ENCODE measurements at places on chromosomes 12 and 14. TPM values are rescaled to one million over a fixed set of nuclear protein-coding genes. Genes with fewer than 3 reads are reported as not detected.

VWF gene
- total RNA-seq: 0.02 TPM

LRTM2 gene
- not detected for total RNA-seq

BRF1 gene
- 31.3 TPM for total RNA-seq

GRCh38 chr12:106816231-106816630 is 41.7 kb downstream of the RIC8B start:
- no peak for DNase-seq

- DNase-seq: no peak
Measured at GRCh38 chr14:64686282-64686615, 18.0 kb upstream of the PLEKHG3 start.

GRCh38 chr12:49079793-49080192 is 10.0 kb upstream of the RHEBL1 start:
- DNase-seq: no peak

CISTR gene
- not detected for total RNA-seq
